ENCODE measurements at places on chromosomes 16 and 17.

GRCh38 chr16:6018848-6019489 is 921.4 kb upstream of the EEF2KMT start:
- DNase-seq: no peak

- no peak for DNase-seq
Observed at GRCh38 chr17:79944821-79945391, 90.8 kb downstream of the TBC1D16 start.

GRCh38 chr16:15817446-15817845 is 39.4 kb downstream of the MYH11 start:
- DNase-seq: no peak

GRCh38 chr16:7979448-7980132 is 610.7 kb downstream of the TMEM114 start:
- no peak for DNase-seq

GRCh38 chr17:47278561-47278960 is 24.9 kb downstream of the ITGB3 start:
- DNase-seq: no peak

DNA sequence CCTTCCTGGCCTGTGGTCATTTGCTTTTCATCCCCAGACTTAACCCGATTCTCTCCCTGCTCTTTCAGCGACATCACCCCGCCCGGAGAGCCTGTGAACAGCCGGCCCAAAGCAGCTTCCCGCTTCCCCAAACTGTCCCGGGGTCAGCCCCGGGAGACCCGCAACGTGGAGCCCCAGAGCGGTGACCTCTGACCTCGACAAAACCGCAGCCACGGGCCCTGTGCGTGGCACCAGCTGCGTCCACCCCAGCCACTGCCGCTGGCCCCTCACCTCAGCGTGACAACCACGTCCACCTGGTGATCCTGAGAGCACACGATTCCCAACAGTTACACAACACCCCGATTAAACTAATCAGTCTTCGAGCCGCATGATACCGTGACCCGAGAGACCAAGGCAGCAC is 235.2 kb downstream of the CPPED1 start:
- DNase-seq: no peak

Measured in anterior cingulate cortex (tissue), 58 donors.